ENCODE measurements at places on chromosomes 2 and 18.
A peak's percentile ranks its signal among the peaks of the same experiment; 100 is the strongest.

- no peak for DNase-seq
These were observed 38.9 kb downstream of the TTC27 start for GRCh38 chr2:32666704-32667103.

- no peak for DNase-seq
These were observed 417.5 kb upstream of the HS6ST1 start for GRCh38 chr2:128736046-128736688.

GRCh38 chr2:222499226-222499625 is 74.9 kb downstream of the SGPP2 start:
- no peak for DNase-seq

- DNase-seq: no peak
These were observed 98.3 kb downstream of the FMNL2 start for GRCh38 chr2:152433289-152433688.

GRCh38 chr18:59547581-59548182 is 149.5 kb downstream of the CCBE1 start:
- DNase-seq: peak; percentile 73

- no peak for DNase-seq
These were observed 120.3 kb downstream of the ACOXL start for GRCh38 chr2:110852541-110853263.

GRCh38 chr2:144111437-144111836 is 408.5 kb downstream of the ZEB2 start:
- DNase-seq: peak; percentile 67

DNA sequence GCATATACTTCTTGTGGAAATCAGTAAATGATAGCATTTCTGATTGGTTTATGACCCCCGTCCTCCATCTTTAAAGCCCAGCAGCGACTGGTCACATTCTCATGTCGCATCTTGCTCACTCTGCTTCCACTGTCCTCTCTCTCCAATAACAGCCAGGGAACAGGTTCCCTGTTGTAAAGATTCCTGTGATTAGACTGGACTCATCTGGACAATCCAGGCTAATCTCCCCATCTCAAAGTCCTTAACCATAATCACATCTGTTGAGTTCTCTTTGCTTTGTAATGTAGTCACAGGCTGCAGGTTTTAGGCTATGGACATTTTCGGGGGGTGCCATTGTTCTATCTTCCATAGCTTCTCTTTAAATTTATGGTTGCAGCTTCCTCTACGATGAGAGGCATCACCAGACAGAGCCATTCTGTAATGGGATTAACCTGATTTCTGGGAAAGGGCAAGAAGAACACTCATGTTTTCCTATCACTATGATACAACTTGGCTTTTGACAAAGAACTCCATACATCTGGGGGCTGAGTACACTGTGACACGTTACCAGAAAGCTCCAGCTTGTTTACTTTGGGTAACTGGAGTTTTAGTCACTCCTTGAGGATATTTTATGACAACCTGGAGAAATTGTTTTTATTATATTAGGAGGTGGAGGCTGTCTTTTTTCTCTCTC is 159.0 kb downstream of the NYAP2 start:
- no peak for DNase-seq

DNA sequence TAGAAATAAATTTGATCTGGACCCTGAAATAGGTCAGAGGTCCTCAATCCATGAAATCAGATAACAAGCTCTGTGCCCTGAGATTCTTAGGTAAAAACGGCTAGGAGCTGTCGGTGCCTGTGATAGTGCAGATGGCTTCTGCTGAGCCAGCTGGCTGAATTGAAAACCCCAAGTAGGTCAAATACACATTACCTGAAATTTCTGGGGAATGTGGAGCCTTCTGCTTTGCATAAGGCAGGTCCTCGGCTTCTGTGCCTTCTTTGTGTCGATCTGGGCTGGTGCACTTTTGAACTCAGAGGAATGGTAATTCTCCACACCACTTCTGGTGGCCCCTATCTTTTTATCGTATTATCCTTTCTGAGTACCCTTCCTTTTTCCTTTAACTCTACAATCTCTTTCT is 66.6 kb downstream of the CNTNAP5 start:
- DNase-seq: no peak

GRCh38 chr2:134245340-134245984 is 8.4 kb upstream of the MGAT5 start:
- no peak for DNase-seq

DNA sequence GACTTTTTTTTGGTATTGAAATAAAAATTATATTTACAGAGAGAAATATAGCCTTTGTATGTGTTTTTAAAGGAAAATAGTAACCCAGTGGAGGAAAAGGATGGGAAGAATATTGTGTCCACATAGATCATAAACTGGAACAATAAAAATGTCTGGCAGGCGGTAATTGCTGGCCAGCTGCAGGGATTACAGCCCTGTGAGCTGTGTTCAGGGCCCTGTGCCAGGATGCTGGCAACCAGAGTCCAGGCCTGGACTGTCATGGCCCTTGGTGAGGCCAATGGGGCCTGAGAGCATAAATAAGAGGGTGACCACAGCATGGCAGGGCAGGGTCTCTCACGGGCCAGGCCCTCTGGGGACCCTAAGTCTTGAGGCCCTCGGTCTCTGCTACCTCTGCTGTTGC is 171.2 kb downstream of the ACOXL start:
- no peak for DNase-seq

DNA sequence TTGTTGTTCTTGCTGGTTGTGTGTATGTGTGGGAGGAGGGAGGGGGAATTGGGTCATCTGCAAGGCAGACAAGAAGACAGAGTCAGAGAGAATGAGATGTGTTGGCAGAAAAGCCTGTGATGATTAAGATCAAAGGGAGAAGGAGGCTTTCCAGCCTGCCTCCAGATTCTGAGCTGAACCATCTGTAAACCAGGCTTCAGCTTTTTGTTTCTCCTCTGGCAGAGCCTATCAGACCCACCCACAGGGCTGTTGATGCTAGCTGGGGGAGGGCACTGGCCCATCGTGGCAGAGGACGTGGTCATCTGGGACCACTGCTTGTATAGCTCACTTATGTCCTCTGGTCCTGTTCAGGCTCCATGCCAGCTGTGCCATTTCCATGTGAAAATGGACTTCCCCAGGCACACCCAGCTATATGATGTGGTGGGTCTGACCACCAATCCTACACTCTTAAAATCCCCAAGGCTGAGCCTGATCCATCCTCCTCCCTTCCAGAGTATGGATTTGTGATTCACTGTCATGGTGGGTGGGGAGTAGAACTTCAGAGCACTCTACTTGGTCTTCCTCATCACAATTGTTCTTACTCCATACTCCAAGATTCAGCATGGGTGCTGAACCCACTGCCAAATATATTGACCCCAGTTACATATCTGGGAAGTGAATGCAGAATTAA is 27.8 kb upstream of the COL6A3 start:
- peak; percentile 68 for DNase-seq

DNA sequence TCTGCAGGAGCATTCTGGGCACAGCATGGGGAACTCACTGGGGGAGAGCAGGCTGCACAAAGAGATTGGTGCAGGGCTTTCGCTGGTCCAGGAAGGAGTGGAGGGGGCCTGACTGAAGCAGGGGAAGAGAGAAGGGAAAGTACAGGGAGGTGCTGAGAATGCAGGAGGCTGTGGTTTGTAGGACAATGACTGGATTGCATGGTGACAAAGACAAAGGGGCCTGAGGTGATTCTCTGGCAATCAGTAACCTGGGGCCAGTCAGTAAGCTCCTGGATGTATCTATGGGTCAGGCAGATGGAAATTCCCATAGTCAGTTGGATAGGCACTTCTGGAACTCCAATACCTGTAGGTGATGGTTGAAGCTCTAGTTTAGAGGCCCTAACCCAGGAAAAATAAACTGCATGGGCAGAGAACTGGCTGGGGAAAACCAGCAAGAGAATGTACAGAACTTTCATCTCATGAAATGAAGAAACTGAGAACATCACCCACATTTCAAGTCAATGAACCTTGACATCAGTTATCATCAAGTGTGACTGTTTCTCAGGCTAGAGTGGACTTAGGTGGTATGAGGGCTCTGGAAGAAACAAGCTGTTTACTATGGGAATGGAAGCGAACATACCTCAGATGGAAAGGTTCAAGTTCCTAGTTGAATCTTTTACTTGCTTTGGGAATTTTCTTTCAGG is 193.2 kb downstream of the TPGS2 start:
- DNase-seq: no peak

GRCh38 chr2:186486651-186487647 is 889 bp downstream of the ZC3H15 start:
- DNase-seq: no peak

GRCh38 chr18:6559296-6559695 is 144.6 kb upstream of the L3MBTL4 start:
- DNase-seq: no peak

GRCh38 chr2:67835266-67835665 is 227.5 kb downstream of the C1D start:
- DNase-seq: no peak

DNA sequence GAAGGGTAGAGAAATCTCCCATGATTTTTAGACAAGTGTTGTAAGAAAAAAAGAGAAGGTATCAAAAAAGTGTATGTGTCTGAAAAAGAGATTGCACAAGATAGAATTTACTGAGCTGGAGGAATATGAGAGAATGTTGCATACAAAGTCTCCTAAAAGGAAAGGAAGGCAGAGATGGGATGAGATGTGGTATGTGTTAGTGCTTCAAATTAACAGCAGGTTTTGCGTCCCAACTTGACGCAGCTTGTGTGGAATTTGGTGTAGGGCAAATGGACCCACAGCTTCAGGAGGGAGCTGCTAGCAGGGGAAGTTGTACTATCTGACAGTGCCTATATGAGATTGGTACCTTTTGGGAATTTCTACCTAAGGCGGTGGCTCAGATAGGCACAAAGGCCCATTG is 9.0 kb upstream of the RASGRP3 start:
- no peak for DNase-seq

All from skeletal muscle cell (primary cell).